CD4-positive, alpha-beta T cell treated with Interleukin-6 at 100 ng/mL for 8 hours (primary cell): ENCODE measurements at places on chromosomes 1 and 21.
A peak's percentile ranks its signal among the peaks of the same experiment; 100 is the strongest.

DNA sequence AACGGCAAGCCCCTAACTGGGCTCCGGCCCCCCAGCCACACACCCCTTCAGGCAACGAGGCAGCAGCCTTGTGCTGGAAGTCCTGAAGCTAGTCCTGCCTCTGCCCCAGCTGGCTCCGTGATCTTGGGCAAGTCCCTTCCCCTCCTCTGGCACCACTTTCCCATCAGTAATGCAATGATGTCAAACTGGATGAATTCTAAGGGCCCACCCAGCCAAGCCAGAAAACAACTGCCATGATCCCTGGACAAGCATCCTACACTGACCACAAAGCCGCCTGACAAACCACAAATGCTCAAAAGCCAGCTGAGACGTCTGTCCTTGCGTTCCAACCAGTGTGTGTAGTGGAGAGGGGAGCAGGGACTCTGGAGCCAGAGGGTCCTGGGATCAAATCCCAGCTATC, 26.8 kb downstream of the IFFO2 start:
- DNase-seq = no peak

GRCh38 chr1:245277276-245277675, 122.5 kb downstream of the KIF26B start:
- DNase-seq = no peak

- DNase-seq = no peak
These were observed 188.4 kb upstream of the DMRTA2 start for GRCh38 chr1:50611675-50612074.

GRCh38 chr21:39319251-39319756, 5.9 kb upstream of the BRWD1 start:
- DNase-seq = no peak

GRCh38 chr1:180057883-180058396, 96.7 kb upstream of the QSOX1 start:
- no peak for DNase-seq

DNA sequence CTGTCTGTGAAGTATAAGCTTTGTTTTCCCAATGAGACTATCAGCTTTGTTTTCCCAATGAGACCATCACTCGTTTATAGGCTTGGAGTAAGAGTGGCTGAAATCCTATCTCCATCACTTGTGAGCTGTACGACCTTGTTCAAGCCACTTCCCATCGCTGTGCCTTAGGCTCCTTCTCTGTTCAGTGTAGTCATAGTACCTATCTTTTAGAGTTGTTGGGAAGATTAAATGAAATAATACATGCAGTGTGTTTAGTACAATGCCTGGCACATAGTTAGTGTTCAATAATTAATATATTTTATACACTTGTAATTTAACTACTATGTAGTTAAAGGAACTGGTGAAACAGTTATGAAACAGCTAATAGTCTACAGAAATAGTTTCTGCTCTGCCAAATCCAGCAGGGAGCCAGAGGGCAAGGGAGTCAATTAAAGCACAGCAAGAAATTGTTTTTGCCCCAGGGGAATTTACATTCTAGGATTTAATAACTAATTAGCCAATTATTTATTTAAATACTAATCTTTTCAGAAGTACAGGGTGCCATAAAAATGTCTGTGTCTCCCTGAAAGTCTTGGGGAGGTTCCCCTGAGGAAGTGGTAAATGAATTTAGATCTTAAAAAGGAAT, 139.3 kb upstream of the HMCN1 start:
- no peak for DNase-seq

- DNase-seq = peak; percentile 9
These were observed 54.9 kb downstream of the DMRTA2 start for GRCh38 chr1:50368179-50369007.

- no peak for DNase-seq
These were observed 106.2 kb downstream of the RUNX1 start for GRCh38 chr21:34942911-34943310.

- no peak for DNase-seq
These were observed 59.7 kb upstream of the CD34 start for GRCh38 chr1:207970329-207971233.

- DNase-seq = no peak
These were observed 57.3 kb upstream of the BCAR3 start for GRCh38 chr1:93738926-93739325.

- no peak for DNase-seq
These were observed 100.1 kb downstream of the BRINP2 start for GRCh38 chr1:177270863-177271262.

DNA sequence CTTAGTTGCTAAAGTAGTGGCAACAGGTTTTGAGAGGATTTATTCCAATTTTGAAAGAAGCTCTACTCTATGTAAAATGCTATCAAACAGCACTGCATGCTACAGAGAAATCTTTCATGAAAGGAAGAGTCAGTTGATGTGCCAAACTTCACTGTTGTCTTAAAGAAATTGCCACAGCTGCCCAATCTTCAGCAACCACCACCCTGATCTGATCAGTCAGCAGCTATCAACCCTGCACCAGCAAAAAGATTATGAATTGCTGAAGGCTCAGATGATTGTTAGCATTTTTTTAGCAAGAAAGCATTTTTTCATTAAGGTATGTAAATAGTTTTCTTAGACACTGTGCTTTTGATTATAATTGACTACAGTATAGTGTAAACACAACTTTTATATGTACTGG, 49.6 kb downstream of the SLC9C2 start:
- DNase-seq = no peak

GRCh38 chr1:91851130-91852010, 34.6 kb downstream of the TGFBR3 start:
- no peak for DNase-seq

DNA sequence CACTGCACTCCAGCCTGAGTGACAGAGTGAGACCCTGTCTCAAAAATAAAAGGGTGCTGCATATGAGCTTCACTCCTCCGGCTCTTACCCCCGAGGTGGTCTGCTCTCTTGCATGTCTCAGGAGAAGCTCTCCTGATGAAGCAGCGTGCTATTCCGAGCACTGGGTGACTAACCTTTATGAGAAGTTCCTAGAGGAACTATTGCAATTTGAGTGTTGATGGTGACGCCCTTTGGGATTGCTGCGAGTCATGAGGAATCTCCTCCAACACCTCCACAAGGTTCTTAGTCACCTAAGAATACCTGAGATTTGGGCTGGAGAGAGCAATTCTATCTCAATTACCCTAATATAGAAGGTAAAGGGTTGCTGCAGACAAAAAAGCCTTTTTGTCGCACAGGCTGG, 40.8 kb upstream of the TINAGL1 start:
- DNase-seq = no peak

DNA sequence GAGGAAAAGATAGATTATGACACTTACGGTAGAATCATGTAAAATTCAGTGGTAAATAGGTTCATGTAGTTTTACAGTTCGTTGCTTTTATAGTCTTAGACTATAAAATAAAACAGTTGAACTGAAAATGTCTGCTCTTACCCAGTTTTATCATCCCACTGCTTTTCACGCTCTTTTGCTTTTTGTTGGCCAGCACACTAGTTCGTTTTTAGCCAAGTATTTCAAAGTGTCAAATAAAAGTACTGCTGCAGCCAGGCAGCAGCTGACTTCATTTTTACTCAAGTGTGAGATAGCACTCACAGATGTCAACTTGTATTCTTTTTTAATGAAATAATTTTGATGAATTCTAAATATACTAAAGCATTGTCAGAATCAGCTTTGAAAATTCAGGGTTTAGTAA, 18.5 kb upstream of the BTG3 start:
- DNase-seq = no peak

- no peak for DNase-seq
These were observed 3.4 kb downstream of the HENMT1 start for GRCh38 chr1:108657356-108658080.

DNA sequence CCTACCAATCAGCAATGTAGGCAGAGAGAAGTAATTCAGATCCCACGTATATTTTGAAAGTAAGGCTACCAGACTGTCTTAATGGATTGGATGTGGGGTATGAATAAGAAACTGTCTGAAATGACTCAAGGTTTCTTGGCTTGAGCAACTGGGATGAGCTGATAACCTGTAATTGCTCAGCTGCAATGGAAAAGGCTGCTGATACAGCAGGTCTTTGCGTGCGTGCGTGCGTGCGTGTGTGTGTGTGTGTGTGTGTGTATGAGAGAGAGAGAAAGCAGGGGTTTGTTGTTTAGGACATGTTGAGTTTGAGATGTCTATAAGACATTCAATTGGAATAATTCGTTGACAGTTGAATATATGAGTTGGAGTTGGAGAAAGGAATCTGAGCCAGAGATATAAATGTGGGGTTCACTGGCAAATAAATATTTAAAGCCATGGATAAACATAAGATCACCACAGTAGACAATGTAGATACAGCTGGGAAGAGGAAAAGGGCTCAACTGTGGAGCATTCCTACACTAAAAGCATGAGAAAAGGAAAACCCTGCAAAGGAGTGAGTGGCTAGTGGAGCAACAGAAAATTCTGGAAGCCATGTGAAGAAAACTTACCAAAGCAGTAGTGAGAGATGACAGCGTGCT, 72.9 kb downstream of the UCHL5 start:
- DNase-seq = no peak

DNA sequence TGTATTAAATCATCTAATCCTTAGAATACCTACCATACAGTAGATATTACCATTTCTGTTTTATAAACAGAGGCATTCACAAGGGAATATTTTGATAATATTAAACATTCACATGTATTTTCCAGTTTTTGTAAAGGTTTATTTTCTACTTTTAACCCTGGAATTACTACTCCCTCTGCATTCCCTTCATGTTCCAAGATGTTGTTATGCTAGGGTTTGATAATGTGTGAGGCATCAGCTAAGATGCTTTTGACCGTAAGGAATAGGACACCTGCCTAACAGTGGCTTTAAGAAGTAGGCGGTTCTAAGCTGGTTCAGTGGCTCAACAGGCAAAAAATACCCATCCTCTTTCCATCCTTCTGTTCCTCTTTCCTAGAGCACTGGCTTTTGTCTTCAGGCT, 131.9 kb upstream of the USP24 start:
- DNase-seq = no peak

GRCh38 chr1:84632673-84633434, 57.4 kb downstream of the SSX2IP start:
- no peak for DNase-seq

GRCh38 chr1:92536980-92537884, 50.5 kb upstream of the GFI1 start:
- peak; percentile 74 for DNase-seq

- no peak for DNase-seq
These were observed 91.7 kb downstream of the TPR start for GRCh38 chr1:186283374-186283773.

DNA sequence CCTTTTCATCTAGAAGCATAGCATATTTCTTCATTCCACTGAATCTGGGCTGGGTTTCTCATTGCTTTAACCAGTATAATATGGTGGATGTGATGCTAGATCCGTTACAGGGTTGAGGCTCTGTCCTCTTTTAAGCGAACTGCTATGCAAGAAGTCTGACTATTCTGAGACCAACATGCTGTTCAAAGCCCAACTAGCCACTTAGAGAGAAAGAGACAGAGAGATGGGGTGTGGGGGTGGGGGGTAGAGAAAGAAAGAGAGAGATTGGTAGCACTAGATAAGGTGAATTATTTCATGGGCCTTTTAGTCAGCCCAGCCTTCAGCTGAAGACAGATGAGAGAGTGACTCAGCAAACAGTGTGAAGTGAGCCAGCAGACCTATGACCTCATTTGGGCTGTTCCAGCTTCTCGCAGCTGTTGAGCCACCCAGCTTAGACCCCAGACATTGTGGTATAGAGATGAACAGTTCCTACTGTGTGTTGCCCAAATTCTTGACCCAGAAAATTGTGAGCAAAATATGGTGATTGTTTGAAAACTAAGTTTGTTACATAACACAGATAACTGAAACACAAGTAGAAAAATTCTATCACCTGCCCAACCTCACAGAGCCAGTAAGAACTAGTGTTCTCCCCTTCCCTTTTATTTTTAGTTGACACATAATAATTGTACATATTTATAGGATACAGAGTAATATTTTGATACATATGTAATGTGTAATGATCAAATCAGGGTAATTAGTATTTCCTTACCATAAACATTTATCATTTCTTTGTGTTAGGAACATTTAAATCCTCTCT, 40.7 kb upstream of the PRKACB start:
- no peak for DNase-seq

GRCh38 chr1:209672705-209673630, 2.2 kb upstream of the G0S2 start:
- peak; percentile 53 for DNase-seq

DNA sequence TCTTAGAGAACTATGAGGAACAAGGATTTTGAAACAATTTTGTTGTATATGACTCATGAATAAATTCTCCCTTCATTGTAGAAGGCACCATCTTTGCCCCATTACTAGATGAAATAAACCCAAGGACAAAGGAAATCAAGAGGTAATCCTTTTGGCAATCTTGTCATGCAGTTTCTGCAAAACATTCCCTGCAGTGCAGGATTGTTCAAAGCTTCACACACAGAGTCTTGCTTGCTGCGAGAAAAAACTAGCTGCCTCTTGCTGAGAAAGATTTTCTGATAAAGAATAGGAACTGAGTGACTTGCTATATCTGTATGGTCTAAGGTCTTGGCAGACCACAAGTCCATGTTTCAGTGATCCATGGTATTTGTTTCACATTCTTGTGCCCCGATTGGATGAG, 657.4 kb upstream of the ADGRL4 start:
- DNase-seq = no peak

- no peak for DNase-seq
These were observed 20.9 kb downstream of the RNF187 start for GRCh38 chr1:228507961-228508652.

GRCh38 chr1:43044572-43045361, 86.1 kb upstream of the SLC2A1 start:
- no peak for DNase-seq

GRCh38 chr1:162151900-162152829, 82.7 kb downstream of the NOS1AP start:
- DNase-seq = no peak

GRCh38 chr1:180947499-180947885, 34.8 kb downstream of the KIAA1614 start:
- DNase-seq = no peak

GRCh38 chr1:77057994-77058585, 161.1 kb downstream of the PIGK start:
- no peak for DNase-seq

- DNase-seq = no peak
These were observed 102.8 kb upstream of the C1orf21 start for GRCh38 chr1:184283999-184284398.

DNA sequence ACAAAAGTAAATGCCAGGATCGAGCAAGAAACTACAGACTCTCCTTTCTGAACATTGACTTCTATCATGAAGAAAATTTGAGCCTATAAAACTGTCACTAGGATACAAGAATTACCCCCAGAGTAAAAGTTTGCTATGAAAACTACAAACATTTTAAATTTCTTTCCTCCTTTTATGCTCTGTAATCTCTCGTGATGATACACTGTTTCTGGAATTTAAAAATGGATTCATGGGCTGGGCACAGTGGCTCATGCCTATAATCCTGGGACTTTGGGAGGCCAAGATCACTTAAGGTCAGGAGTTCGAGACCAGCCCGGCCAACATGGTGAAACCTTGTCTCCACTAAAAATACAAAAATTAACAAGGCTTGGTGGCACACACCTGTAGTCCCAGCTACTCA, 181.3 kb downstream of the ZNF281 start:
- no peak for DNase-seq
